ENCODE measurements at places on chromosomes 7 and 10.

DNA sequence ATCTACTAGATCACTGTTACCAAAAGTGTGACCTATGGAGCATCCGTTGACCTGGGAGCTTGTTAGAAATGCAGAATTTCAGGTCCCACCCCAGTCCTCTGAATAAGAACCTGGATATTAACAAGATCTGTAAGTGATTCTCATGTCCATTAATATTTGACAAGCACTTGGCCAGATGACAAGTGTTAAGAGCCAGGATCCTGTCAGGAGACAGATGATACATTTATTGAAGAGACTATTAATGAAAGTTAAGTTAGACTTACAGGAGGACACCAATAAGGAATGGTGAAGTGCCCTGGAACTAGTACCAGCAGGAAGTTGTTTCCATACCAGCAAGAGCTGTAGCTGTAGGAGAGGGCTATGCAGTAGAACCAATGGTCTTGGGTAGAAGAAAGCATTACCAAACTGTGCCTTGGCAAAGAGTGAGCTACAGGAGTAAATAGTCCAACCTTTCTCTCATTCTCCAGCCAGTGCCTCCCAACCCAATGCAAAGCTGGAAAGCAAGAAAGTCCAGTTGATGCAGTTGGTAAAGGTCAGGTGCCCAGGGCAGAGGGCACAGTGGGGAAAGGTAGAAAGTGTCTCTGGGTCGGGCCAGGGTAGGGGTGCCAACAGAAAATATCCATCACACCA is 35.3 kb upstream of the ADD3 start:
- DNase-seq = no peak

- no peak for DNase-seq
Measured at GRCh38 chr10:12943425-12943824, 58.1 kb downstream of the CCDC3 start.

DNA sequence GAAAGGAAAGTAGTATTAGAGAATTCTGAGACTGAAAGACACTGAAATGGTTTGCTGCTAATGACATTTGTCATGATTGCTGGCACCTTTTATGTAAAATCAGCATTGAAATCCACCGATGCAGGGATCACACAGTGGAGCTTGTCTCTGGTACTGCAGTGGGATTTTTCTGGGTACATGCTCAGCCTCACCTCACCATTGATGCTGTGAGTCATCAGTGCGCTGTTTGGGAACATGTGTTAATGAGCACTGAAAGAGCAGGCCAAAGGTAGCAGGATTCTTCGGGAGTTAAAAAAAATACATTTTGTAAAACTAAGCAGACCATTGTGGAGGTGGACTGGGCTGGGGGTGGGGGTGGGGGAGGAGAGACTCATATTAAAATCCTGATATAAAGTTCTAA is 174.9 kb downstream of the CREB5 start:
- no peak for DNase-seq

- DNase-seq = no peak
Measured at GRCh38 chr10:80579181-80579763, 41.6 kb downstream of the SH2D4B start.

DNA sequence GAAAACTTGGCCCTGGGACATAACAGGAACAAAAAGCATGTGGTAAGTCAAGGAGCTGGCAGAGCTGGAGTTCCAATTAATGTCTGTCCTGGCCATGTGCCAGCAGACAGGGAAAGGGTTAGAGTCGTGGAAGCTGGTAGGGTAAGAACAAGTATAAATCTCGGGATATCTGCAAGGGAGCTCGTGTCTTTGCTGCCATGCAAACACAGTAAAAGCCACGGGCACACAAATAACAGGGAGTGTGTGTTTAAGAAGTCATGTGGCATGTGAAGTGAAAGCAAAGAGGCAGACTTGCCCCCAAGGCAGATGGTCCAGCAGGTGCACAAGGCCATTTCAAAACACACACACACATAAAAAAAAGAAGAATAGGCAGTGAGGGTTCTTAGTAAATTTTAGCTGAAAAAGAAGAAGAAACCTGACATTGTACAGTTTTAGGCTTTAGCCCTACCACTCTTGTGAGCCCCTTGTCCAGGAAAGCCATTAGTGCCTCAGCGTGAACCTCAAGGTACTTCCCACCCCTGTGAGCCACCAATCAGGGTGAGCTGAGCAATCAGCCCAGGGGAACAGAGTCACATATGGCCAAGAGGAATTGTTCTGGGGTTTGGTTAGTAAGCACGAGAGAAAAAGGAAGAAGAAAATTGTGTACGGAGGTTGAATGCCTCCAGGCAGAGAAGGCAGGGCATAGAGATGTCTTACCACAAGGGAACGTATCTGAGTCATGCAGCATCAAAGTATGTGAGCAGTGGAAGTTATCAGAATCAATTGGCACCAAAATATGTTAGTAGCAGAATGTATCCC is 32.8 kb upstream of the ARHGAP12 start:
- DNase-seq = peak; percentile 48

GRCh38 chr10:76779796-76780301 is 857.8 kb downstream of the KCNMA1 start:
- DNase-seq = no peak

- DNase-seq = no peak
Measured at GRCh38 chr10:124270530-124271327, 148.0 kb downstream of the OAT start.

- no peak for DNase-seq
Measured at GRCh38 chr7:29249383-29249750, 54.8 kb downstream of the CHN2 start.

GRCh38 chr10:101595591-101596433 is 7.7 kb downstream of the DPCD start:
- DNase-seq = no peak

GRCh38 chr7:48312151-48312550 is 140.9 kb downstream of the ABCA13 start:
- DNase-seq = no peak

- peak; percentile 36 for DNase-seq
Measured at GRCh38 chr10:109902992-109903947, 20.0 kb downstream of the XPNPEP1 start.

DNA sequence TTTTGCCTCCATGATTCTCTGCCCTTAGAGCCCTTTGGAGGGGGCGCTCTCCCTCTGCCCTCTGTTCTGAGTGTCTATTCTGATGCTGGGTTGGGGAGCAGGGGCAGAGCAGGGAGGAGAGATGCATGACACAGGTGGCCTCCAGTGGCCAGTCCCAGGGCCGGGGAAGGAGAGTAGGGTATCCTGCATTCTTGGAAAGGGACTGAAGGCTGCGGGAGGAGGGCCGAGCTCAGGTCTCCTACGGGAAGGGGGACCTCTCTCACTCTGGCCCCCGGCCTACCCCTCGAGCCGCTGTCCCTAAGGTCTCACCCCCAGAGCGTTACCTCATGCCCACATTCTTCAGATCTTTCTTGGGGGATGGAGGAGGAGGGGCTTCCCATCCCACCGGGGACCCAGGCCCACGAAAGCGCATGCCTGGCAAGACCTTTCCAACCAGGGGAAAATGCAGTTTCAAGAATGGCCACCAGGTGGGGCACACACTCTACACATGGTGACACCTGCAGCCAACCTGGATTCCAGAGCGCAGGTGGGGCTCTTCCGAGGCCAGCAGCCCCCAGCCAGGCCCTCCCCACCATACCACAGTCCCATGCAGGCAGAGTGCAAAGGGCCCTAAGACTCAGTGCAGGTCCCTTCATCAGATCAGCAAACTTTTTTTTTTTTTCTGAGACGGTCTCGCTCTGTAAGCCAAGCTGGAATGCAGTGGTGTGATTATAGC is 86.4 kb downstream of the MYL10 start:
- peak; percentile 65 for DNase-seq

DNA sequence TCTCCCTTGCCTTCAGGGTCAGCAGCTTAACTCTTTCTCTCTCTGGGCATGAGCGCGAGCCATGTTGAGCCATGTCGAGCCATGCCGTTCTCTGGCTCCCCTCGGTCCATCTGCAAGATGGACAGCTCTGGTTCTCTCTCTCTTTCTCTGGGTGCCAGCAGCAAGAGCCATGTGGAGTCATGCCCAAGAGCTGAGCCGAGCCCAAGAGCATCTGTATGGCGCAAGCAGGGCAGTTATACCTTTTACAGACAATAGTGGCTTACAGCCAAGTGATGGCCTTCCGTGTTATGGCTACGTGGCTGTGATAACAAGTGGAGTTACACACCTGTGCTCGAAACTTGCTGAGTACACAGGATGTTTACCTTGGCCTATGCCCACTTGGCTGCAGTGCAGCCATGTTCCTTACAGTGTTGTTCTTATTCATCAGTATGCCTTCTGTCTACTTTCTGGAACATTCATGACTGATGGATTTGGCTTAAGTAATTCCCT is 327.7 kb downstream of the GLRX3 start:
- DNase-seq = no peak

DNA sequence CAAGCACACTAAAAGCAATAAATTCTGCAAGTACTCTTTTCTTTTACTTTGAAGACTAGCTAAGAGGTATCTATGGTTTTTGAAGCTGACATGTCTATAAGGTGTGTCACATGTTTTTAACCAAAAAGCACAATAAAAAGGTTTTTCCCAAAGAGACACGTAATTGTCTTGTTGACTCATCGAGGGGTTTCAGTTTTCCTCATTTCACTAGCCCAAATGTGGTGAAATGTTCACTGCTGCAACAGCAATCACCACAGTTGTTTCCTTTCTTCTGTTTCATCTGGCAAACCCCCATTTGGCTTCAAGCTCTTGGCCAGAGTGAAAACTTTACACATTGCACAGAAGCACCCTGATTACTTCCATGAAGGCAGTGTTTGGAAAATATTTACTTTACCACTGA is 3.8 kb upstream of the HOXA4 start:
- no peak for DNase-seq

DNA sequence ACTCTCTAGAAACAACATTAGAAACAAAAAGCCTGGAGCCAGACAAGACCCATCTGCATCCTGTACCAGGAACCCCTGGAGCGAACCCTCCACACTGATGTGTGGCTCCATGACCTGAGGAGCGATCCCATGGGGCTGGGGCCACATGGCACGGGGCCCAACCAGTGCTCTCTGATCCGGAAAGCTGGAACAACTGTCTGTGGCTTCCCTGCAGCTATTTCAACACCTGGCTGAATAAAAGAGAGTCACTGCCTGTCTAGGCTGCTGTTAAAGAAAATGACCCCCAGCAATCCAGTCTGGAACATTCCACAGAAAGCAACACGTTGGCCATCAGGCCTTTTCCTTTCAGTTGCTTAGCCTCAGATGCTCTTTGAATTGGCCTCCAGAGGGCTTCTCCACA is 20.9 kb downstream of the UROS start:
- no peak for DNase-seq

DNA sequence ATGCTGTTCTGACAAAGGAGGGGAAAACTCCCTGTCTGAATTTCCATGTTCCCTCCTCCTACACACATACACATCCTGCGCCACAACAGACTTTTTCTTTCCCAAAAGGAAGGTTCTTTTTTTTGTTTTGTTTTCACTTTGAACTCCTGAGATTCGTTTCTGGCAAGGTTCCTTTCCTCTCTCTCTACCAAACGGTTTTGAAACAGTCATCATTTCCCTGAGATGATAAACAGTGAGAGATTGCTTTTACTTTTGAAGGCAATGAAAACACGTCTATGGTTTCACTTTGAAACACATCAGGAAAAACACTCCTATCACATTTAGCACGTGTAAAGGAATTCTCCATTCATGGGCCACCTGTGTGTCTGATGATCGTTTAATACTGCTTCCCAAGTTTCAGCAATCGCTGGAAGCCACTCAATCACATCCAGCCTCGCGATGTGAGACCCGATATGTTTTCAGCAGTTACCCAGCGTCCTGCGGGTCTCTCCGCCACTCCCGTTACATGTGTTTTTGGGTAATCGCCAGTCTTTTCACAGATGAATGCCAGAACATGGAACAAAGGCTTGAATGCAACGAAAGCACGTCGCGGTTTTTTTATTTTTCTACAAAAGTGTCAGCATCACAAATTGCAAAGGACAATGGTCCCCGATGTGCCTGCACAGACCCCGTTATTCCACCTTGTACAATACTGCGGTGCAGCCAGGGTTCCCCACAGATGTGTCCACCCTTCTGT is 62.8 kb upstream of the CUX1 start:
- peak; percentile 41 for DNase-seq

GRCh38 chr7:100190048-100190711 is 12.5 kb downstream of the STAG3 start:
- no peak for DNase-seq

DNA sequence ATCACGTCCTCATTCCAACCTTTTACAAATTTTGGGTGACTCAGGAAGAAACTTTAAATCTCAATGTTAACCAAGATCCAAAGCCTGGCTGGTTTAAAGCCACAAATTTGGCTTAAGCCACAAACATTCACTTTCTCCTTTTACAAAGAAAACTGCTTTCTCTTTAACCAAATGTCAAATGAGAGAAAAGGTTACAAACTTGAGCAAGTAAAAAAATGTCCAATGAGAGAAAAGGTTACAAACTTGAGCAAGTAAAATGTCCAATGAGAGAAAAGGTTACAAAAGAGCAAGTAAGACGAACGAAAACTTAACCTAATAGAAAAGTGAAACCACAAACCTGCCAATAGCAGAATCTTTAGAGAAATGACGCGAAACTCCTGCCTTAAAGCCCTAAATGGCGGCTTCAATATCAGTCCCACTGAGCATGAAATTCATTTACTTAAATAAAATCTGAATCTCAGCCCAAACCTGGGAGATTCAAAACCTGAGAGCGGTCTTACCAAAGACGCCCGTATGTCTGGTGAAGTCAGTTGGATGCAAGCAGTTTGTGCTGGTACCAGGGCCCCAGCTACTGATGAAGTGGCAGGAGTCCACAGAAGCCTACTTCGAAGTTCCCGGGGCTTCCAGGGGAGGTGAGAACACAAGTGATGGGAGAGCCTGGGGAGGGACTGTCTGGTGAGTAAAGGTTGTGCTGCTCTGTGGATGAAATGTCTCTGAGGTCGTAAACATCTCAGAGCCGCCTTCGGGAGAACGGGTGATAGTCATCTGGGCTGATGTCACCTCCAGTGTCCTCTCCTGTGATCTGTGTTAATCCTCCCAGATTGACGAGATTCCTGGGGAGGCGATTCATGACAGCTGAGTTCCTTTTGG is 74.6 kb downstream of the PAXIP1 start:
- DNase-seq = peak; percentile 16

DNA sequence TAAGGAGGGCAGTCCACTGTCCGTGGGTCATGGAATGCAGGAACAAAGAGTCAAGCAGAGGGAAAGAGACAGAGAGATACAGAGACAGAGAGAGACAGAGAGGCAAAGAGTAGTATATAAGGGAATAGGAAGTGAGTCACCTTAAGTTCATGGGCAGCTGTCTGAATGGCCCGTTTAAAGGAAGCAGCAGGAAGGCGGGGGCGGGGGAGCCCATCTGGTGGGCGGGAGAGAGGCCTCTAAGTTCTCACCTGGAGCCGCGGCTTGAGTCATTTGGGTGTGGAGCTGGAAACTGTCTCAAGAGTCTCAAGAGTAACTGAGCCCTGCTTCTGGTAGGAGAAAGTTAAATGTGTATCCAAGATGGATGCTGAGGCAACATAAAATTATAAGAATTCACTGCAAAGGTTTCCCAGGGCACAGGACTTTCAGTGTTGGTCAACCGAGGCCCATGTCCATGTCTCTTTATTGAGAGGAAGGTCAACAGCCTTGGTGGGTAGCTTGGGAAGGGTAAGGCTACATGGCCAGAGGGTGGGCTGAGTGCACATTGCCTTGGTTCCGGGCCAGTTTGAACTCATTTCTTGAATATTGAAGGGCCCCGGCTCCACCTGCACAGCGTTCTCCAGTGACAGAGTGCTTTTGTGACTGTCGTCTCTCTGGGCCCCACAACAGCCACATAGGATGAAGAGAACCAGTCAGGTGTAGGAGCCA is 85.5 kb upstream of the CACUL1 start:
- DNase-seq = no peak

Measured in NCI-H1694 (cell line).